GM19239 (cell line): ENCODE measurements at places on chromosomes 2 and 18.

- DNase-seq, result no peak
Measured at GRCh38 chr2:47072018-47072691, 83.0 kb downstream of the STPG4 start.

DNA sequence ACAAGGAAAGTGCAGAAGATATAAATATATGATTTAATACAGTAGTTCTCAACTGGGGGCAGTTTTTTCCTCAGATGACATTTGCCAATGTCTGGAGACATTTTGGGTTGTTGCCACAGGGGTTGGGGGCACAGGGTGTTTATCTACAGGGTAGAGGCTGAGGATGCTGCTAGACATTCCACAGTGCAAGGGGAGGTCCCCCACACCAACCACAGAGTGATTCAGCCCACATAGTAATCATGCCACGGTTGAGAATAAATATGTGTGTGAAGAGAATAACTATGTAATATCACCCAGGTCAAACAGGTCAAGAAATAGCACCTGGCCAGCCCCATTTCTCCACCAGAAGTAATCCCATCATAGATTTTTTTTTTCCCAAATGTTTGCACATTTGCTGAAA, 17.9 kb downstream of the DYSF start:
- no peak for DNase-seq

DNA sequence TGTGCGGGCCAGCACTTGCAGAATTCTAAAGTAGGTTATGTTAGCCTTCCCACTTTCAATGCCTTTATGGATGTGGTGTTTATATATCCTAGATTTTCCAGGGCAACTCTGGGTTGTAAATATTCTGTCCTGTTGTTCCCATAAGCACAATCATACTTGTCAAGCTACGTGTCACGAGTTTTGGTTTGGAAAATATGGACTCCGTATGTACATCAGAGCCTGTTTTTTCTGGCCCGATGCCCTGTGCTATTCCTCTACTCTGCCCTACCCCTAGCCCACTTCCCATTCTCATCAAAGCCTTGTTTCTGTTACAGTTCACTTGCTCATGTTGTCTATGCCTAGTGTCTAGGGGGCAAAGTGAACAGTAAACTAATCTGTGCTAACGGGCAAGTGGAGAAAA, 27.0 kb upstream of the ZEB2 start:
- no peak for DNase-seq

GRCh38 chr2:170651624-170652325, 63.4 kb upstream of the SP5 start:
- no peak for DNase-seq

DNA sequence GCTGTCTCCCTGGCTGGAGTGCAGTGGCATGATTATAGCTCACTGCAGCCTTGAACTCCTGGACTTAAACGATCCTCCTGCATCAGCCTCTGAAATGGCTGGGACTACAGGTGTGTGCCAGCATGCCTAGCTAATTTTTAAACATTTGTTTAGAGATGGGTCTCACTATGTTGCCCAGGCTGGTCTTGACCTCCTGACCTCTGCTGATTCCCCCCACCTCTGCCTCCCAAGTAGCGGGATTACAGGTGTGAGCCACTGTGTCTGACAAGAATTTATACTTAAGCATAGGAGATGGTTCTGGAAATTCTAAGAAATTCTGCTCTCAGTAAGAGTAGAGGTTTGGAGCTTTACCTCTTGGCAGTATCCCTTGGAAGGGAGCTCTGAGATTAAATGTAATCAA, 18.2 kb downstream of the MTHFD2 start:
- DNase-seq, result no peak

DNA sequence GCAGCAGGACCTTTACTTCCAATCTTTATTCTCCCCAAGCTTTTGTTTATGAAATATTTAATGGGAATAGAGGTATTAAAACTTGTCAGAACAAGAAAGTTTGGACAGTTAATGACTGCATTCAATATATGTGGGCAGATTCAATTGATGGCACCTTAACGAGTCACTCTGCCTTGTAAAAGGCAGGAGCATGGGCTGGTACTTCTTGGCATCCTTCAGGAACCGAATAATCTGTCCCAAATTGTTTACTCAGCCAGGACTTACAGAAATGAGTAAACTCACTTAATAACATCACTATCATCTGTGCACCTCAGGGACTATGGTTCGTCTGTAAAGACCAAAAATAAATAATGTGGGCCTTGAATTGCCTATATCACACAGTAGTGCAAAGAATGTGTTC, 1280.3 kb upstream of the TMEFF2 start:
- DNase-seq, result no peak

DNA sequence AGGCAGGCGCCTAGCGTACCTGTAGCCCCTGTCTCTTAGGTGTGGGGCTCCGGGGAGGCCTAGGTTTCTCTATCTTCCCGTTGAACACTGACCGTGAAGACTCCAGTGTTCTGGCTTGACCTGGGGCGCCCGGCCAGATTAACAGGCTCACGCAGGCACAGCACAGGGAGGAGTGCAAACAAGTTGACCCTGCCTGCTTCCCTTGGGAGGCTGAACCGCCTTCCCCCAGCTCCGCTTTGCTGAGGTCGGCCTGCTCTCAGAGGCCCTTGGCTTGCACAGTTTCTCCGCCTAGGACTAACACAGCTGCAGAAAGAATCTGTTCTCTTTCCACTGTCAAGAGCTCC, 567 bp downstream of the PCYOX1 start:
- no peak for DNase-seq

GRCh38 chr18:58080451-58080850, 36.4 kb downstream of the NEDD4L start:
- DNase-seq, result no peak

DNA sequence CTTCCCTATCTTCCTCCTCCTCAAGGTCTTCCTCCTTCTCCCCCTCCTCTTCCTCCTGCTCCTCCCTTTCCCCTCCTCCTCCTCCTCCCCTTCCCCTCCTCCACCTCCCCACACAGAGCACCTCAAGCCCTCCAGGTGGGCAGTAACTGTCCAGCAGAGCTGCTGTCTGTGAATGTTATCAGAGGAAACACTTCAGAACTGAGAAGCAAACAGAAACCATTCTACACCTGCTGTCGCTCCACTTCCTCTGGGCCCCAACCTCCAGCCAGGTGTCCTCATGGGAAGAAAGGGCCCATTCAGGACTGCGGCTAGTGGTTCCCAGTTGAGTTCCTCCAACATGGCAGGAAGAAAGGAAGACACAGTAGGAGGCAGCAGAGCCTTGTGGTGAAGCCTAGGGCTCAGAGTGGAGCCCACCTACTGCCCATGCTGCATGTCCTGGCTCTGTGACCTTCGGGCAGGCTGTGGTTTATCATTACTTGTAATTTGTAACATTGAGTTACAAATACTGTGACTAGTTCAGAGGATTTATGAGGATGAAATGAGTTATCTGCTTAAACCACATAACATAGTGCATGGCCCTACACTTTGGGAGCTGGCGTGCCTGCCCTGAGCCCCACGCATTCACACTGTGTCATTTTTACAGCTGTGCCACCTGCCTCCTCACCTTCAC, 165.9 kb upstream of the ID2 start:
- DNase-seq, result no peak

DNA sequence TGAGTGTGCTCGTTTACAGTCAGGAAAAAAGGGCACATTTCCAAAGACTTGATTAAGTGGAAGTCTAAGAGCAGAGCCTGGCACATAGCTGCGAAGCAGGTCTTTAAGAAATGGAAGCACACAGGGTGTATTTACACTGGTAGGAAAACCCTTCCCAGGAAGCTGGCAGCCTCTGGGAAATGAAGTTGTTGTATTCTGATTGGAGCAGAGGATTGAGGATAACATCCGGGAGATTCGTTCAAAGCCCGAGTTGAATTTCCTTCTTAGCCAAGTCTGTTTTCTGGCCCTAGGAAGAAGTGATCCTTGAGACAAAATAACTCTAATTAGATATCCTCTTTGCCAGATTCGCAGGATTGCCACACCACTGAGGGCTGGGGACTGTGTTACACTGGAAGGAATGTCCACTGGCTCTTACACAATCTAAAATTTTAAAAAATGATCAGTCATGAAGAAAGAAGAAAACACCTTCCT, 75.9 kb downstream of the ITGB1BP1 start:
- DNase-seq, result no peak

GRCh38 chr2:168912901-168913369, 11.8 kb downstream of the G6PC2 start:
- no peak for DNase-seq

DNA sequence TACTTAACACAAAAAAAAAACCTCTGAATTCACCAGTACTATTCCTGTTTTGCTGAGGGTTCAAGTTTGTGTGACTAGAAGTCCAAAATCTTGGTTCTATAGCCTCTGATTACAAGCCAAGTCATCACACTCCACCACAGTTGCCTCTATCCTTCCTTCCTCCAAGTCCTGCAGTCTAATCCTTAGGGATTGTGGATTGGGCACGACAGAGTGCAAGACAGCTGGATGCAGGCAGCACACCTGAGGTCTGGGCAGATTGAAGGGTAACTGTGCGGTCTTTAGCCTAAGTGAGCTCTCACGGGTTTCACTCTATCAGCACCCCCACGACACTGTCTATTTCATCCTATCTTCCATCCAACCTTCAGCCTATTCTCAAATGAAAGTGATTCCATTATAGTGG, 299.4 kb upstream of the ID2 start:
- no peak for DNase-seq

- no peak for DNase-seq
Measured at GRCh38 chr2:226705133-226705886, 94.3 kb downstream of the IRS1 start.
